Stimulated activated CD8-positive, alpha-beta memory T cell treated with anti-CD3 and anti-CD28 coated beads, Interleukin-15, amount 100 ng/mL, for 48 hours (primary cell): ENCODE measurements at places on chromosomes 3 and 15.
A peak's percentile ranks its signal among the peaks of the same experiment; 100 is the strongest.

- DNase-seq = no peak
Observed at GRCh38 chr3:13208706-13209633, 135.7 kb upstream of the IQSEC1 start.

DNA sequence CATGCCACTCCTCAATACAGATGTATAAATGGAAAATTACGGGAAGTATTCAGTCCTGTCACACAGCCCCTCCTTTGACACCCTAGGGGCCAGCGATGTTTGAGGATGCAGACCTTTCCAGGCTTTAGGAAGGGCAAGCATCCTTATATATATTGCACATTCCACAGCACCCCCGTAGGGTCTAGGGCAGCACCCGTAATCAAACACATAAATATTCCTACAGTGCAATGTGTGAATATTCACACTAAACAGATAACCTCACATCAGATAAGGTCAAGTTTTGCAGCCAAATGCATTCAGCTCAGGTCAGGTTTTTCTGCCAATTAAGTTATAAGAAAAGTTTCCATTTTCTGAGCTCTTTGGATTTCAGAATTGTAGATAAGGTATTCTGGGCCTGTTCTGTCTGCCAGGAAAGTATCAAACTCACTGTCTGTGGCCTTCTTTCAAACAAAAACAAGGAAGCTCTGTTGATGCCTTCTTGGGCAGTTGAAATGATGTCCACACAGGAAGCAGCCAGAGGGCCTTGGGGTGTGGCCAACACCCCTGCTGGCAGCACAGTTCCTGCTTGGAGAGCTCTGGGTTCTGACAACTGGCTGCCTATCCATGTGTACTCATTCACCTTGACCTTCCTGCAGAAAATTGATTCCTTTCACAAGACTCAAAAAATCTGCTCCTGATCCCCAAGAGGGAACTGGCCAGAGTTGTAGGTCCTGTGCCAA is 427.0 kb downstream of the NTRK3 start:
- DNase-seq = no peak

DNA sequence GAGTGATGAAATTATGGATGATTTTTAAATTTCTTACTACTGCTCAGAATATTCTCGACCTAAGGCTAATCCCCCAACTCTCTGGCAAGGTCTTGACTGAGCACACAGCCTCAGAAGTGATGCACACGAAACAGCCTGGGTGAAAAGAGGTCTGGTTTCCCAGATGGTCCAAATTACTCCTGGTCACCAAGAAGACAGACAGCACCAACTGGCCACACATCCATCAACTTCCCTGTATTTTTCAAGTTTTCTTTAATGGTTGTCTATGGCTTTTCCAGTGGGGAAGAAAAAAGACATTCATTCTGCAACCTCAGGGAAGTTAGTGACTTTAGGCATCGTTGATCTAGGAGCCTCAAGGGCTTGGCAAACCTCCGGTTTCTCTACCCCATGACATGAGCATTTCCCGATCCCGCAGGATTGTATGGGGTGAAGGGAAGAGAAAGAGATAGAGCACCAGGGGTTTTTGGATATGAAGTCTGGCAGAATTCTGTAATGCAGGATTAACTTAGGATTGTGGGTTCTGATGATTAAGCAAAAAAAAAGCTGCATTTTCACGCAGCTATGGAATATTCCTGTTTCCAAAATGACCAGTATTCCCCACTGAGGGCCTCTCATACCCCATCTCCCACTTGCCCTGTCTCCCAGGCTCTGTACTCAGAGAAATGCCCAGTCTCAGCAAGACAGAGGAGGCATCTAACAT is 62.2 kb downstream of the UMPS start:
- no peak for DNase-seq

DNA sequence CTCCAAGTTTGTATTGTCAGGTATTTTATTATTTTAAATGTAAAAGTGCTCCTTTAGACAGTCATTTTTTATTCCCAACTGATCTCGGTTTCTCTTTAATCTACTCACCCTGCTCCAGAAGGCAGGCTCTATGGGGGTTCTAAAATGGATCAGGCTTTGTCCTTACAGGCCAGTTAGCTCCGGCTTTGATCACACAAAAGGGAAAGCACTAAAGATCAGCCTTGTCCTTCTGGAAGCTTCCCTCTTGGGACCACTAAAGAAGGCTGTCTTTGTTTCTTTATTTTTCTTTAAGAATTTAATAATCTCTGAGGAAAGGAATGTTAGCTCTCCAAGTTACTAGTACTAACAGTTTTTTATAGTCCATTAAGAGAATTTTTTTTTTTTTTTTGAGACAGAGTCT is 560.5 kb upstream of the ZNF717 start:
- no peak for DNase-seq

GRCh38 chr3:188788621-188789081 is 383.1 kb upstream of the TPRG1 start:
- DNase-seq = peak; percentile 68

DNA sequence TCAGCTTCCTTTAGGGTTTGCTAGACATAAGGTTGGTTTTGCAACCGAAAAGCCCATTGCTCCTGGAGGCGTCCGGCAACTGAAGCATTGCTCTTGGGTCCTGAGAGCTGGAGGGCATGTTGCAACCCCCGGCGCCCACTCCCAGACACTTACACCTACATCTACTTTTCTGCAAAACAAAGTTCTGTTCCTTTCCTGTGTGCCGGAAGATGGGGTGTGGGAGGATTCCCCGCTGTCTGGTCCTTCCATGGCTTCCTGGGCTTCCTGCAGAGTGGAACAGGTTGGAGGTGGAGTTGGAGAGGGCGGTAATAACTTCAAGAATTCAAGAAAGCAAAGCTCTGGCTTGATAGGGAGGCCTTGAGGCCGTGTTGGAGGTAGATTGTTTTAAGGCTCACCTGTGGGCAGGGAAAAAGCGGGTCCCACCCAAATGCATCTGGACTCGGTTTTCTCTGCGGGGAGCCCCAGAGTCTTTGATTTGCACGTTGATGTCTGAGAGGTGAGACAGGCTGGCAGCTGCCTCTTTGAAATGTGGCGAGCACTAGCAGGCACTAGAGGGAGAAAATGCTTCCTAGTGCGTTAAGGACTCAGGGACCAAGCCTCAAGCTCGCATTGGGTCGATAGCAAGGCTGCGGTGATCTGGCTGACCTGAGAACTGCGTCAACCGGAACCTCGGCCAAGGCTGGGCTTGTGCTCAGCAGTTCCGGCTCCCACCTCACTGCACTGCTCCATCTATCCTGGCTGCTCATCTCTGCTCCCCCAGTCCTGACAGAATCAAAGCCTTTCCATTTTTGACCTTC is 39.5 kb downstream of the NR2F2 start:
- DNase-seq = no peak

DNA sequence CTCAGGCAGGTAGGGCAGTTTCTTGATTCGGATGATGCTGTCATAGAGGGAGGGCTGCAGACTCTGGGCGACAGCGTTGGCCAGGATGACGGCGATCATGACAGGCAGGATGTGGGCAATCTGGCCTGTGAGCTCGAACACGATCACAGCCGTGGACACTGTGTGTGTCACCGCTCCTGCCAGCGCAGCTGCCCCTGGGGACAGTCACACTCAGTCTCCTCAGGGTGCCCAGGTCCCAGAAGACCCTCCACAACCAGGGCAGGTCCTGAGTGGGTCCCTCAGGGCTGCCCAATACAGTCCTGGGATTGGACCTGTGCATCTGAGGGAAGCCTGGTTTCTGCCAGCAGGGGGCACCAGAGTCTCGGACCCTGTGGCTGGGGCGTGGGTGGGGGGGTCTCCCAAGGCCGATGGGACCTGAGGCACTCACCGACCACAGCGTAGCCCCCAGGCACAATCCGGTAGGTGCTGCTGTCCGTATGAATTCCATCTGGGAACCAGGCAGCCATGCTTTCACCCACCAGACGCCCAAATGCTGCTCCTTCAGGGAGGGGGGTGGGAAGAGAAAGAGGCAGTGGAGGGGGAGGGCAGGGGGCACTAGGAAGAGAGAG is 7.2 kb downstream of the CLCN2 start:
- DNase-seq = peak; percentile 23

DNA sequence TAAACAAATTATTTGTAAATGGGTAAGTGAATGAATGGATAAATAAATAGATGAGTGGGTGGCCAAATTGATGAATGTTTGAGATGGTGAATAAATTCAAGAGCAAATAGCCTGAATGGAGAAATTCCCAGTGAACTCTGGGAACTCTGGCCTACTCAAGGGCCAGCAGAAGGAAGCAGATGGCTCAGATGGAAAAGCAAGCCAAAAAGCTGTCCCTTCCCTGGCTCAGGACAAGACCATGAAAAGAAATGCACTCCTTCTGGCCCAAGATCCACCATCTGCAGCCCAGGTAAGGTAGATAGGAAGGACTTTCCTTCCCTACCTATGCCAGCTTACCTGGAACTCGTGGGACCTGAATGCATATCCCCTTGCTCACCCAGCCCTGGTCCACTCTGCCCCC is 37.6 kb upstream of the CLDN18 start:
- no peak for DNase-seq

DNA sequence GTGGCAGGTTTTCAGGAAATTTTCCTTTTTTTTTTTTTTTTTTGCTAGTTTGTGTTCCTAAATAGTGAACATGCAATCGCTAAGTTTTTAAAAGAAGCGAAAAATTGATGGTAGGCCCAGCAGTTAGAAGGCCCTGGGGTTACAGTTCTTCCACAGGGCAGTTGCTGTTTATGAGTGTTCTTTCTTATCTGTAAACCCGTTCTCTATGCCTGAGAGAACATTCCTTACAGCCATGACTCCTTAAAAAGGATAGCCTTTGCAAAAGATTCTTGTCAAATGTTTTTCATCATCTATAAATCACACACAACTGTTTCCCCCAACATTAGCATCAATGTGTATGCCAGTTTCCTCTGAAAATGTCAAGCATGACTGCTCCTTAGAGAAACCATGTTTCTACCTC is 23.8 kb upstream of the MYZAP start:
- DNase-seq = no peak

DNA sequence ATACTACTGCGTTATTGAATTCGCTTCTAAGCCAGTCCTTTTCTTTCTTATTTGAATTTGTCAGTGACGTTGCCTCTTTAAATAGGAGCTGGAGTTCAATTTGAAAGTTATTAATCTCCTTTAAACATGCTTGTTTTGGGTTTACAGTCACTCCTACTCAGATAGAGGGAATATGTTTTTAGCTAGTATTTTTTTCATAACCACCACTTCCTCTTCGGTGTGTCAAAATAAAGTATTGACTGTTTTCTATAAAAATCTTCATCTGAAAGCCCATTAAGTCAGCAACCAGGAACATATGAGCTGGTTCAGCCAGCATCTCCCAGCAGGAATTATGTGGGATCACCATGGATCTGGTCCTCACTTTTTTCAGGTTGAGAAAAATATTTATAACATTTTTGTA is 772.9 kb downstream of the DIPK2A start:
- DNase-seq = no peak

DNA sequence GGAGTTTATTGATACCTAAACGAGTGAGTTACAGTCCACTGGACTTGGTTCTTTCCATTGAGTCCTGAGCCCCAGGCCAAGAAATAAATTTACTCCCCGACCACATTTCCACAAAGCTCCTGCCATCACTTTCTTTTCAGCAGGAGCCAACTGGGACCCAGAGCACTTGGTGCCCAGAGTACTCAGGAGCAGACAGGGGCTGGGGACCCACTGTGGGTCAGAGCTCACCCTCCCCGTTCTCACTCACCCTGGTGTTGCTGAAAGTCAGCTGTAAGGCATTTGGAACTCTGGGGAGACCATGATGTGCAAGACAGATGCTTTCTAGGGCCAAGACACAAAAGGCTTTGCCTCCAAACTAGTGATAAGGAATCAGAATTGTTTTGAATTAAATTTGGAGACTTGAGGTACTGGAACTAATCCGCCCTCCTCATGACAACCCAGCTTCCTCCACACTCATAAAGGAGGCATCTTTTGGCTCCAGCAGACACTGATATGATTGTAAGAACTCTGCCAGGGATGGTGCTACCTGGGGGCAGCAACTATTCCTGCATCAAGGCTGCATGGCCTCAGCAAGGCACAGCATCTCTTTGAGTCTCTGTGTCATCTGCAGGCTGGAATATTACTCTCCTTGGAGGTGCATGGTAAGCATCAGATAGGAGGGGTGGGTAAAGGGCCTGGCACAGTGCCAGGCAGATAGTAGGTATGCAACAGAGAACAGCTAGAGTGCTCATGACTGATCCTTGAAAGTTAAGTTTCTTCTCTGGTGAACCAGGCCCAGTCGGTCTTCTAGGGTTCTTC is 7.3 kb upstream of the CAMK1 start:
- DNase-seq = no peak

DNA sequence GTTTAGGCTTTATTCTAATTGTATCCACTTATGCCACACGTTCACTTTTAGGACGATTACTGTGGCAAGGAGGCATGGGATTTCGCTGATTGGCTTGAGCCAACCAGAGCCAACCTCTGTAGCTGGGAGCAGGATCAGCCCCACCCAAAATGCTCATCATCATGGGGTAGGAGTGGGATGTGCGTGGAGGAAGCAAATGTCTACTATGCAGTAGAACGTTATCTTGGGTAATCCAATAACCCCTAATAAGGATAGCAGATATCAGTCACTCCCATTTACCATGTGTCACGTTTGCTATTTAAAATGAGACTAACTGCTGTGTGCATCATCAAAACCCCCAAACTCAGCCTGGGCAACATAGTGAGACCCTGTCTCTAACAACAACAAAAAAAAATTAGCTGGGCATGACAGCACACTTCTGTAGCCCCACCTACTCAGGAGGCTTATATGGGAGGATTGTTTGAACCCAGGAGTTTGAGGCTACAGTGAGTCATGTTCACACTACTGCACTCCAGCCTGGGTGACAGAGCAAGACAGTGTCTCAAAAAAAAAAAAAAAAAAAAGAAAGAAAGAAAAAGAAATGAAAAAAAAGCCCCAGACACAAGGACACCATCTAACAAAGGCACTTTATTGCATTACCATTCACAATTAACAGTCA is 17.8 kb upstream of the ITGB5 start:
- DNase-seq = no peak

DNA sequence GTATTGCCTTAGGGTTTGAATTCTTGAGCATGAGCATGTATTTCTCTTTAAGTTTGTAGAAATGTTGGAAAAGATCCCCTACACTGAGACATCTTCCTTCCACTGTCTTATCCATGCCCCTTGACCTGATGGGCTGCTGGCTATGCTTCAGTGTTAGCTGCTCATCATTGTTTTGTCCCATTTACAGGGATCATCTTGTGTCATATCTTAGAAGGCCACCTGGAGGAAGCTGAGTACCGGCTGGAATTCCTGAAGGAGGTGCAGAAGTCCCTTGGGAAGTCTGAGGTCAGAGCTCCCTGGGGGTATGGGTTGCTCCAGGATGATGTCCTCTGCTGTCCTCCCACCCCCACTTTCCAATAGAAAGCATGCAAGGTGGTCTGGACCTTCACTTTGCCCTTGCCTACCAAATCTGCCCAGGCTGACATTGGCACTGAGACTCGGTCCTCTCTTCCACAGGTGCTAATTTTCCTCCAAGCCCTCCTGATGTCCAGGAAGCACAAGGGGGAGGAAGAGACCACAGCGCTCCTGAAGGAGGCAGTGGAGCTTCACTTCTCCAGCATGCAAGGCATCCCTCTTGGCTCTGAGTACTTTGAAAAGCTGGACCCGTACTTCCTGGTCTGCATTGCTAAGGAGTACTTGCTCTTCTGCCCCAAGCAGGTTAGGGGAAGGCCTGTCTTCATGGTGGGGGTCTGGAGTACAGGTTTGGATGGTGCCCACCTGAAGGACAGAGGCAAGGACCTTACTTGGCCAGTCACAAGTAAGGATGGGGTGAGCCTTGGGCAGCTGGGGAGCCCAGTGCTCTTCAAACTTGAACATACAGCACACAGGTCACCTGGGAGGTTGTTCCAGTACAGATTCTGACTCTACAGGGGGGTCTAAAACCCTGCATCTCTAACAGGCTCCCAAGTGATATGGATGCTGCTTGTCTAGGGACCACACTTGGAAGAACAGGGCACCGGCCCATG is 17.7 kb downstream of the TTC21A start:
- DNase-seq = no peak
